ENCODE measurements at places on chromosomes 1 and 21. TPM values are rescaled to one million over a fixed set of nuclear protein-coding genes. Genes with fewer than 3 reads are reported as not detected.

The LRRC38 gene
- 10.4 TPM for total RNA-seq

The SPATA45 gene
- 1.6 TPM for total RNA-seq

The CAPN8 gene
- total RNA-seq = 1.0 TPM

The OLFML2B gene
- 29.7 TPM for total RNA-seq

The GRIK3 gene
- 0.52 TPM for total RNA-seq

The OVAAL gene
- total RNA-seq = not detected

The MAPKAPK2 gene
- 26.6 TPM for total RNA-seq

The STXBP3 gene
- total RNA-seq = 28.2 TPM

The ST6GALNAC5 gene
- 2.1 TPM for total RNA-seq

The CYB561D1 gene
- total RNA-seq = 4.2 TPM

The CACNA1S gene
- total RNA-seq = 43.3 TPM

The OLFML3 gene
- 86.1 TPM for total RNA-seq

The CRYZ gene
- total RNA-seq = 21.4 TPM

The PROK1 gene
- not detected for total RNA-seq

The RPE65 gene
- total RNA-seq = not detected

The ARHGEF10L gene
- 16.7 TPM for total RNA-seq

The C1QA gene
- total RNA-seq = 50.6 TPM

Measured in skeletal muscle tissue (tissue), 5 donors.